HEK293T (cell line): ENCODE measurements at places on chromosomes 3 and 15.

DNA sequence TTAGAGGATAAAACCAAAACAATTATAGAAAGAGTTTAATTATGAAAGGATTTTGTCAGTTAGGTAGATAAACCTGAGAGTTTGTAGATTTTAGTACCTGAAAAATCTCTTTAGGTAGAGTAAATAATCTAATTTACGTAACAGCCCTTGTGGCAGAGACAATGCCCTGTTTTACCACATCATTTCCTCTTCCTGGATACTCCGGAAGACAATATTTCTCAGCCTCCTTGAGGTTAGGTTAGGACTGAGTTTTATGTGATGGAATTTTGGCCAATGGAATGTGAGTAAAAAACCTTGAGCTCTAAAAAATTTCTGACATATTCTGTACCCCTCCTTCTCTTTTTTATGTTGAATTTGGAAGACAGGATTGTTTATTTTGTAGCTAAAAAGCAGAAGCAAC lies 50.7 kb upstream of the TPRG1 start:
- DNase-seq, result no peak

DNA sequence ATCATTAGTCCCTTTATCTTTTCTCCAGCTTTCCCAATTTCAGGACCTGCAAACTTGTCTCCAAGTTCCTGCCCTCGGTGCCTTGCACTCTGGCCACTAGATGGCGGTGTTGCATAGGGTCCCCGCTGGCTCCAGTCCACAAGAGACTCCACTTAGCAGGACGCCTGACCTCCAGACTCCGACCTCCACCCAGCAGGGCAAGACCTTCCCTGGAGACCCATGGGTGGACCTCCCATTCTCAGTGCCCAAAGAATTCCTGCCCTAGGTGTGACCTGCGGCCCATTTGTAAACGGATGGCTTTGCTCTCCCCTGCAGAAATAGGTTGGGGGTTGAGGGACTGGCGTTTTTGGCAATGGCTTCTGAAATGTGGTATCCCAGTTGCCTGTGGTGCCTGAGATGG lies 82.6 kb downstream of the LSM3 start:
- DNase-seq, result peak; percentile 90

DNA sequence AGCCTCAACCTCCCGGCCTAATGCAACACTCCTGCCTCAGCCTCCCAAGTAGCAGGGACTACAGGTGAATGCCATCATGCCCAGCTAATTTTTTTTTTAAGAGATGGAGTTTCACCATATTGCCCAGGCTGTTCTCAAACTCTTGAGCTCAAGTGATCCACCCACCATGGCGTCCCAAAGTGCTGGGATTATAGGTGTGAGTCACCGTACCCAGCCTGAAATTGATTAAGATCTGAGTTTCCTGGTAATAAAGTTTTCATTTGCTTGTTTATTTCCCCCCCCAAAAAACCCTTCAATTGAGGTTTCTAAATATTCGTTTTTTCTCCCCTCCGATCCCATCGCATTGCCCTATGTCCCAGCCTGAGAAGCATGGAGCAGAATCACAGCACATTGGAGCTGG lies 39.0 kb downstream of the HES1 start:
- no peak for DNase-seq

DNA sequence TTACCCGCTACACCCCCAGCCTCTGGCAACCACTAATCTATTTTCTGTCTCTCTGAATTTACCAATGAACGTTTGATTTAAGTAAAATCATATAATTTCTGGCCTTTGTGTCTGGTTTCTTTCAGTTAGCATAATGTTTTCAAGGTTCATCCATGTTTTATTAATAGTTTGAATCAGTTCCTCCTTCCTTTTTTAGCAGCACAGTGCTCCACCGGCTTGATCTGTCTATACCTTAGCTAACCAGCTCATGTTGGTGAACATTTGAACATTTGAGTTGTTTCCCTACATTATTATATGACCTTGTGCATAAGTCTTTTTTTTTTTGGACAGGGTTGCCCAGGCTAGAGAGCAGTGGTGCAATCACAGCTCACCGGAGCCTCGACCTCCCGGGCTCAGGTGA lies 33.3 kb downstream of the PDE8A start:
- no peak for DNase-seq

DNA sequence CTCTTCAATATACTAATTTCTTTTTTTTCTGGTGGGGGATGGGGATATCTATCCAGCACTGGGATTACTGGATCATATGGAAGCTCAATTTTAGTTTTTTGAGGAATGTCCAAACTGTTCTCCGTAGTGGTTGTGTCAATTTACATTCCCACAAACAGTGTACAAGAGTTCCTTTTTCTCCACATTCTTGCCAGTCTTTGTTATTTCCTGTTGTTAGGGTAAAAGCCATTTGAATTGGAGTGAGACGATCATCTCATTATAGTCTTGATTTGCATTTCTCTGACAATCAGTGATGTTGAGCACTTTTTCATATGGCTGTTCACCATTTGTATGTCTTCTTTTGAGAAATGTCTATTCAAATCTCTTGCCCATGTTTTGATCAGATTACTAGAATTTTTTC lies 12.8 kb upstream of the WDR49 start:
- no peak for DNase-seq

- DNase-seq, result peak; percentile 82
Measured at GRCh38 chr3:32238453-32239306, at the start of gene CMTM8. Gene CMTM8, plus strand, starts transcription at chr3:32238680. Its CDS starts 293 bp downstream, at chr3:32238973.

DNA sequence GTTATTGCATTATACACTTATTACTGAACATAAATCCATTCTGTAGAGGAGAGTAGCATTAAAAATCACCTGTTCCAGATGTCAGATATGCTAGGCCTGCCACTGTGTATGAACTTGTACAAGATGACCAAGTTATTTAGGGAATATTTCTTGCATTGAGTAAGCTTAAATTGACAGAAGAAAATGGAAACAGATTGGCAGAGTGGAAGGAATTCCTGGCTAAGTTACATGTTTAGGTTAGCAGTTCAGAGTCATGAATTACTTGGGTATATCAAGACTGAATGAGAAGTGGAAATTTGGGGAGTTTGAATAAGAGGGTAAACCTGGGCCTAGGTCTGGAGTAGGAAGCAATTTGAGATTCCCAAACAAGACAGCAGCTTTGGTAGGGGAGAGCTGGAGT lies 44.6 kb downstream of the ARHGAP31 start:
- no peak for DNase-seq

- DNase-seq, result no peak
Measured at GRCh38 chr3:55294557-55294956, 192.5 kb downstream of the WNT5A start.

DNA sequence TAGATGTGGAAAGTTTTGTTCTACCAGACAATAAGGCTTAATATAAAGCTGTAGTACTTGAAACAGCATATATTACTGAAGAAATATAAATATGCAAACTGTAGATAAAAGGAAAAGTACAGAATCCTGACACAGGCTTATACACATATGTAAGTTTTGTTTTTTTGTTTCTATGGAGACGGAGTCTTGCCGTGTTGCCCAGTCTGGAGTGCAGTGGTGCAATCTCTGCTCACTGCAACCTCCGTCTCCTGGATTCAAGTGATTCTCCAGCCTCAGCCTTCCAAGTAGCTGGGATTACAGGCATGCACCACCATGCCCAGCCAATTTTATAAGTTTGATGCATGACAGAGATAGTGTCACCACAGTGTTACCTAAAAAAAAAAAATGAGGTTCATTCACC lies 29.1 kb upstream of the ZNF445 start:
- DNase-seq, result no peak

GRCh38 chr3:43153216-43154083 lies 47.6 kb upstream of the POMGNT2 start:
- DNase-seq, result no peak

DNA sequence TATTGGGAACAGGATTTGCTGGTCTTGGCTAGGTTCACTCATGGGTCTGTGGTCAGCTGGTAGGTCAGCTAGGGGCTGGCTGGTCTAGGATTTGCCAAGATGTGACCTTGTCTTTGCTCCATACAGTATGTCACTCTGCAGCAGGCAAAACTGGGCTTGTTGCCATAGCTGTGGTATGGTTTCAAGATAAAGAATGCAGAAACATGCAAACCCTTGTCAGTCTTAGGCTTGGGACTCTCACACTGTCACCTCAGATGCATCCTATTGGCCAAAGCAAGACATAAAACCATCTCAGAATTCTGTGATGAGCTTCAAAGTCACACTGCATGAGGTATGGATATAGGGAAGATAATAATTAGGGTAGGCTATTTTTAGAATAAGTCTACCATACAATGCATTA lies 66.6 kb upstream of the TBC1D5 start:
- no peak for DNase-seq

GRCh38 chr3:149739396-149739795 lies 12.9 kb downstream of the COMMD2 start:
- DNase-seq, result no peak

- DNase-seq, result no peak
Measured at GRCh38 chr3:38826001-38826400, 10.0 kb upstream of the SCN10A start.

- DNase-seq, result no peak
Measured at GRCh38 chr3:156781310-156782230, 44.6 kb upstream of the LEKR1 start.

GRCh38 chr15:62482785-62483429 lies 317.8 kb upstream of the C2CD4B start:
- peak; percentile 49 for DNase-seq

- no peak for DNase-seq
Measured at GRCh38 chr15:28875461-28876000, 10.2 kb upstream of the APBA2 start.
